ENCODE measurements at places on chromosomes 3 and 15.
A peak's percentile ranks its signal among the peaks of the same experiment; 100 is the strongest.

- DNase-seq = peak; percentile 42
Measured at GRCh38 chr3:13479332-13479581, 849 bp upstream of the HDAC11 start.

DNA sequence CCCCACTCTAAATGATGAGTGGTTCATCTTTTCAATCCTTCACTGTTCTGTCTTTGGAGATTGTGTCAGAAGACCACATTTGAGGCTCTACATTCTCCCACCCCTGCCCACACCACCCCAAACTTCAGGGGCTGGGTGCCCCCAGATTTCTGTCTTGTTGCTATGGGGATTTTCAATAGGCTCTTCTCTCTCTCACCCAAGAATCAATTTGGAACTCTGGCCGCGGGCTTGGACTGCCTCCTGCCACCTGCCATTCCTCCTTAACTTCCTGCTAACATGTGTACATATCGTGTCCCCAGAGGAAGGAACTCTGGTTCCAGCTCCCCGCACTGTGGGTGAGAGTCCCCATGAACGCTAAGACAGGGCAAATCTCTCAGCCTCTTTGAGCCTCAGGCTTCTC lies 67.4 kb upstream of the LARS2 start:
- DNase-seq = no peak

DNA sequence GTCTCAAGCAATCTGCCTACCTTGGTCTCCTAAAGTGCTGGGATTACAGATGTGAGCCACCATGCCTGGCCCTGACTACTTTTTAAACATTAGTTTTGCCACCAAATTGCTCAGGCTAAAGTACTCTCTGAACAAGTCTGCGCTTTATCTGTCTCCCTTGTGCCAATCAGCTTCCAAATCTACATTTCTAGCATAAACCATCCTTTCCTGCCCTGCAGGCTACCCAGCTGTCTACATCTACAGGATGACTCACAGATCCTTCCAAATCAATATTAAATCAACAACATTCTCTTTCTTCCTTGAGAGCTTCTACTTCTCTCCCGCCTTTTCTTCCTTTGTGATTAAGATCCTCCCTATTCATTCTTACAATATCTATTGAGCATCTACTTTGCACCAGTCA lies 16.0 kb upstream of the ATOSA start:
- DNase-seq = no peak

GRCh38 chr15:48603123-48603500 lies 42.4 kb downstream of the FBN1 start:
- no peak for DNase-seq

DNA sequence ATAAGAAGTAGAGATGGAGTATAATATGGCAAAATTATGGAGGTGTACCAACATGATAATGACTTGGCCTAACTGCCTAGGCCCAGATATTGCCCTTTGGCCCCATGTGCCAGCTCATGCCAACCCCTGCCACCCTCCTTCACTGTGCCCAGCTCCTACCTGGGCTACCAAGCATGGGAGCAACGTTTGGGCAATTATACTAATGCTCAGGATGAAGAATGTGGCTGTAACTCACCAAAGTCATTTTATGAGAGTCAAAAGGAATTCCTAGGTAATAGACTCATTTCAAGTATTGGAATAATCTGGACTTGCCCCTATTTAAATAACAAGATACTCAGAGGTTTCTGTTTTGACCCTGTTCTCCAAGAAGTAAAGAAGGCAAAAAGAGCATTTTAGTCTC lies 240.2 kb upstream of the IL12A start:
- no peak for DNase-seq

All from stimulated activated CD4-positive, alpha-beta T cell treated with anti-CD3 and anti-CD28 coated beads, Interleukin-4, amount 100 ng/mL, for 24 hours (primary cell).